Umbilical cord (tissue), 2 donors: ENCODE measurements at places on chromosomes 3 and 15. TPM values are rescaled to one million over a fixed set of nuclear protein-coding genes. Genes with fewer than 3 reads are reported as not detected.

DNA sequence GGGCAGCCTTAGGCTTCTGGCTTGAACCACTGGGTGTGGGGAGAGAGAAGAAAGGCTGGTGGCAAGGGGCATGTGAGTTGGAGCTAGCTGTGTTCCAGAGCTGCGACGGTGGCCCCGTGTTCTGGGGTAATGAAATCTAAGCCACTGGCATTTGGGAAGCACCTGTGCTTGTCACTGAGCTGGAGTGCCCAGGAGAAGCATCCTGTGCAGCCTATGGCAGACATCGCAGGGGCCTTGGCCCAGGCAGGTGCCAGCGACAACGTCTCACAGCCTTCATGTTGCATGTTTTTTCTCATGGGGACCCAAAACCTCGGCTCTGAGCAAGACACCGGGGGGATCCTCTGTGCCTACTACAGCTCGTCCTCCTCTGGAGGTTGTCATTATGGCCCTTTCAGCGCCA, 91.1 kb upstream of the PLXNA1 start:
- DNase-seq: no peak

DNA sequence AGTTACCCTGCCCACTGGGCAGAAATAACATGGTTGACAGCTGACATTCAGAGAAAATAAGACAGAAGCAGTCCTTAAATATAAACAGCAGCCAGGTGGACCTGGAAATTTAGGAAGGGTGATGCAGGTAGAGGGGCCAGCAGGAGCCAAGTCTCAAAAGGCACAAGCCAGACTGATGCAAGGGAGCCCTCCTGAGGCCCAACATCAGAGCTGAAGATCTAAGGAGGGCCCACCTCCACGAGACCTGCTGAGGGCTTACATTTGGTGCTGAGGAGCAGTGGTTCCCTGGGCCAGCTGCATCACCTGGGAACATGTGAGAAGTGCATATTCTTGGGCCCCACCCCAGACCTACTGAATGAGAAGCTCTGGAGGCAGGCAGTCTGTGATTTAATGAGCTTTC, 105.5 kb upstream of the TRIM42 start:
- no peak for DNase-seq

The IGDCC3 gene
- 2.6 TPM for total RNA-seq

DNA sequence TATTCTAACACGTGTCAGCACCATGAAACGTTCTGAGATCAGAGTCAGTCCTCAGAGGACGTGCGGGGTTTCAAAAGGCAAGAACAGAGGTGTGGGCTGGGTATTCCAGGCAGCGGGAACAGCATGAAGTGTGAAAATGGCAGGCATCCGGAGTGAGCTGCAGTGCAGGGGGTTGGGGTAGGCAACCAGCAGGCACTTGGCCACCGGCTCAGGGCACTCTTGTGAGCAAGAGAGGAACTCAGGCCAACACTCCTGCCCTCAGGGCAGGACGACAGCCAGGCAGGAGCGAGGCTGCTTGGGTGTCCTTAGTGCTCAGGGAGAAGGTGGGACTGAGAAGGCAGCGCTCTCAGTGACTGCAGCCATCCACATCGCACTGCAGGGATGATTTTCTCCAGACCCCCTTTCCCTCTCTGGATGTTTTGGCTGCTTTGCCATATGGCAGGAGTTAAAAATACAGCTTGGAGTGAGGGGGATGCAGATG, 151.1 kb downstream of the NUP210 start:
- DNase-seq: no peak

- DNase-seq: no peak
Measured at GRCh38 chr3:188446014-188446413, 292.1 kb downstream of the LPP start.

- no peak for DNase-seq
Measured at GRCh38 chr3:16883723-16884083, 1.1 kb upstream of the PLCL2 start.

The AADACL2 gene
- 8.7 TPM for total RNA-seq

The ZNF774 gene
- total RNA-seq: 8.2 TPM

GRCh38 chr3:151580591-151580990, 119.7 kb upstream of the IGSF10 start:
- peak; percentile 60 for DNase-seq

DNA sequence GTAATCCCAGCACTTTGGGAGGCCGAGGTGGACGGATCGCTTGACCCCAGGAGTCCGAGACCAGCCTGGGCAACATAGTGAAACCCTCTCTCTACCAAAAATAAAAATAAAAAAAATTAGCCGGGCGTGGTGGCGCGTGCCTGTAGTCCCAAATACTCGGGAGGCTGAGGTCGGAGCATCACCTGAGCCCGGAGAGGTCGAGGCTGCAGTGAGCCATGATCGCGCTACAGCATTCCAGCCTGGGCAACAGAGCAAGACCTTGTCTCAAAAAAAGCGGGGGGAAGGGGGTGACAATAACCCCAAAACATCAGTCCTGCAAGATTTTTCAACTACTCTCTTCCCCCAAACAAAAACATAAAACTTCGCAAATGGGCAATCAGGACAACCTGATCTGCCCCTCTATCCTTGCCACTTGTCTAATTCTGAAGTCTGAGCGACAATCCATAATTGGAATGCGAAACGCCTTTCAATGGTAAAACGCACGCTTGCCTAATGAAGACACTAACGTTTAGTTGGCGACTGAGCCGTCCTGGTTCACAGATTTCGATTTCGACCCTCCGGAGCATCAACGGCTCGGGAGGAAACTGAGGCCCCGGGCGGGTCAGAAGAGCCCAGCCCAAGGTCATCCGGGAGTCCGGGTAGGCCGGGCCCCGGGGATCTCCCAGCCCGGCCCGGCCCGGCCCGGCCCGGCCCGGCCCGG, 868 bp downstream of the BTBD1 start:
- no peak for DNase-seq

DNA sequence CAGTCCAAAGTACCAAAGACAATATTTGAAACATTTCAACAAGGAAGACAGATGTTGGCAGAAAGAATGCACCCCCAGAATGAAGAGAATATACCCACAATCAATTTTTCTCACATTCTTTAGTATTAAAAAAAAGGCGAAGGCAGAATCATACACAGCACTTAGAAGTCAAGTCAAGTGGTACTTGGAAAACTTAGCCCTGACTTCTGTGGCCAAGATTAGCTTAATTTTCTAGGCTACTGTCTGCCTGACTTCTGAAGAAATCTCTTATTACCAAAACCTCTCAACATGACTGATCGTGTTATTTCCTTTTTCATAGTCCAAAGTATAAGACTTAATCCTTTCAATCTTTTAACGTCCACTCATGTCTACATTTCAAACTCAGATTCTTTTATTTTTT, 60.7 kb downstream of the PBRM1 start:
- no peak for DNase-seq

The GNAT1 gene
- not detected for total RNA-seq

DNA sequence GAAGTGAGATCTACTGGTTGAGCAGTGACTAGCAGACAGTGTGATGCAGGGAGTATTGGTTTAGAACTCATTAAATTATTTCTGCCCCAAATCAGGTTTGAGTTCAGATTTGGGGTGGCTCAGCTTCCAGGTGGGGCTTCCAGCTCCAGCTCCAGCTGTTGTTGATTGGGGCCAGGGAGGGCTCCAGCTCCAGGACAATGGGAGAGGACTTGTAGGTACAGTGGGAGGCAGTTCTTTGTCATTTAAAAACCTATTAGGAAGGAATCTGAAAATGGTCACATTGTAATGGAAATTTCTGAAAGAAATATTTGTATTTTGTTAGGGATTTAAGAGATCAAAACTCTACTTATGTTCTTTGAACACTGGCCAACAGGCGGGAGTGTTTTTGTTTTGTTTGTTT, 97.0 kb downstream of the FNDC3B start:
- DNase-seq: no peak

The CYP1A2 gene
- total RNA-seq: 0.96 TPM

GRCh38 chr3:10534066-10534465, 28.7 kb upstream of the ATP2B2 start:
- no peak for DNase-seq

- DNase-seq: no peak
Measured at GRCh38 chr15:55654561-55655031, 66.5 kb upstream of the PYGO1 start.

GRCh38 chr3:155548195-155548594, 196.7 kb downstream of the PLCH1 start:
- DNase-seq: peak; percentile 88

- DNase-seq: no peak
Measured at GRCh38 chr3:112351036-112351435, 18.1 kb downstream of the CD200 start.

The SEMA5B gene
- total RNA-seq: 6.0 TPM

The VGLL3 gene
- total RNA-seq: 116 TPM

DNA sequence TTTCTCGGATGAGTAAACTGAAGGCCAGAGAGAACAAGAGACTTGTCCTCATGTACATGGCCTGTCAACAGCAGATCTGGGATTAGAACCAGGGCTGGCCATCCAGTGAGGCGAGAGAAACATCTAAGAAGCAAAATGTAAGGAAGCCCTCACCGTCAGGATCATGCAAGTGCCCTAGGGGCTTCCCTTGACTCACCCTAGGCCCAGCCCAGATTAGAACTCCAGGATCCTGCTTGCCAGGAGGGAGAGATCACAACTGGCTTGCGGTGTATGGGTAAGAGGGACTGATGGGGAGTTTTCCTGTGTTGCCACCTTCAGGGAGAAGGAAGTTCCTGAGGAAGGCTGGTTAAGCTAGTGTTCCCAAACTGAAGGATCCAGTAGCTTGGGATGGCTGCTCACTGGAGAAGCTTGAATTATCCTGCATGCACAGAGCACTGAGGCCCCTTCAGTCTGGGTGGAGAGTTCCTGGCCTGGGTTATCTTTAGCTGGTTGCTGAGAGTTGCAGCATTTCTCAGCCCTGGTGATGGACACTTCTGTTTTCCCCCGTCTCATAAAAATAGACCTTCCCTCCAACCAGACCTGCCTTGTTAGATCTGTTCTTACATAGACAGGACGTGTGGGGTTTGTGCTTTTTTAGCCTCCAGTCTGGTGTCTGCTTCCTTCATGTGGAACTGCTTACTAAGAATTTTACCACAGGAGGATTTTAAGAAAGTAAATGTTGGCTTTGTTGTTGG, 28.2 kb upstream of the XIRP1 start:
- peak; percentile 65 for DNase-seq

- no peak for DNase-seq
Measured at GRCh38 chr3:105564546-105565288, 198.0 kb downstream of the ALCAM start.

GRCh38 chr3:18806633-18807032, 341.7 kb upstream of the KCNH8 start:
- DNase-seq: no peak
